ENCODE measurements at places on chromosomes 6 and 20.

GRCh38 chr6:165715428-165715827 lies 52.4 kb upstream of the PDE10A start:
- DNase-seq: no peak

- no peak for DNase-seq
Observed at GRCh38 chr20:20014659-20015058, 2.5 kb upstream of the NAA20 start.

DNA sequence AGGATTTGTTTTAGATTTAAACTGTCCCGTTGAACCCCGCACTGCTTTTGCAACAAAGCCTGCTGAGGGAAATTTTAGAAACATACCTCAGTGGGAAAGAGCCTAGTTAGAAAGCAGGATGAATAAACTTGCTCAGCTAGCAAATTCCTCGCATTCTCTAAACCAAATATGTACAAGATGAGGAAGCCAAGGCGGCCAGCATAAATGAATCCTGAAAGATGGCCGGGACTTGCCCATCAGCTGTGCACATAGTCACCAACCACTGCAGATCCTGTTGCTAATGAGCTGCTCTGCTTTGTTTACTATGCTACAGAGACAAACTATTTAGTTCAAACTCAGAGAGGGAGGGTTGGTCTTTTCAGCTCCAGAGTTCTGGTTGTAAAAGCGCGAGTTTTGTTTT lies 49.0 kb downstream of the TMEM170B start:
- no peak for DNase-seq

DNA sequence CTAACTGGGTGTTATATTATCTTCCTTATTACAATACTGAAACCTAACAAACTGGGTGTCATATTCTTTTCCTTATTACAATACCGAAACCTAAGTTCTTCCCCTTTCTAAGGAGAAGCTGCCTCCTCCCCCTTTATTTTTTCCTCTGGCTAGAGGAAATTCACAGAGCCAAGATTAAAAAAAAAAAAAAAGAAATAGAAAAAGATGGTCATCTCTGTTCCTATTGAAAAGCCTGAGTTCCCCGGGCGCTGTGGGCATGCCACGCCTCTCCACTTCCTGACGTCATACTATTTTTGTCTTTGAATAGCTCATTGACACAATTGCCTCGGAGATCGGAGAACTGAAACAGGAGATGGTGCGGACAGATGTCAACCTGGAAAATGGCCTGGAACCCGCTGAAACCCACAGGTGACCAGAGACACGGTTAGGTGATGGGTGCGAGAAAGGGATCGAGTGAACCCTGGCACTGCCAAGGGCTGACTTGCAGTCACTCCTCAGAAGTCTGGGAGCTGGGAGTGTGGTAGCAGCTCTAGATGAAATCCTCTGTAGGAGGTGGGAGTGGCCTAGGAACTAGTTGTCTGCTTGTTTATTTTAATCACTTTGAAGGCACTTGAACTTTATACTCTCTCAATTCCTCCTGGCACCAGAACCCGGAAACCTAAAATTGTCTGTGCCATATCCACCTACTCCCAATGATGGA lies 82.2 kb upstream of the NAA20 start:
- DNase-seq: peak; percentile 92

DNA sequence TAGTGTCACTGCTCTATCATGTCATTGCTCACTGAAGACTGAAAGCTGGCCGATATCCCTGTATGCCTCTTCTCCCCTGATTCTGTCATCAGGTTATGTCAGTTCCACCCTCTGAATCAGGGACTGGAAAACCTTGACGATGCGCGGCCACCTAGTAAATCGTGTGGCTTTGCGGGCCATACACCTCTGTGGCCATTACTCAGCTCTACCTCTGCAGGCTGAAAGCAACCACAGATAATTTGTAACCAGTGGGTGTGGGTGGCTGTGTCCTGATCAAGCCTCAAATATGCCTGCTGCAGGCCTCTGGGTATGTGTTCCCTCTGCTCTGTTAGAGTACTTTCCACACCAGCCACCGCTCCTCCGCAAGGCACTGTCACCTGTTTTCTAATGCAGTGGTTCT lies 105.2 kb downstream of the GMPR start:
- no peak for DNase-seq

- no peak for DNase-seq
Observed at GRCh38 chr6:141682391-141682790, 450.3 kb upstream of the GJE1 start.

Measured in pons (tissue), 1 donor.